BJ (cell line): ENCODE measurements at places on chromosomes 1 and 21.

DNA sequence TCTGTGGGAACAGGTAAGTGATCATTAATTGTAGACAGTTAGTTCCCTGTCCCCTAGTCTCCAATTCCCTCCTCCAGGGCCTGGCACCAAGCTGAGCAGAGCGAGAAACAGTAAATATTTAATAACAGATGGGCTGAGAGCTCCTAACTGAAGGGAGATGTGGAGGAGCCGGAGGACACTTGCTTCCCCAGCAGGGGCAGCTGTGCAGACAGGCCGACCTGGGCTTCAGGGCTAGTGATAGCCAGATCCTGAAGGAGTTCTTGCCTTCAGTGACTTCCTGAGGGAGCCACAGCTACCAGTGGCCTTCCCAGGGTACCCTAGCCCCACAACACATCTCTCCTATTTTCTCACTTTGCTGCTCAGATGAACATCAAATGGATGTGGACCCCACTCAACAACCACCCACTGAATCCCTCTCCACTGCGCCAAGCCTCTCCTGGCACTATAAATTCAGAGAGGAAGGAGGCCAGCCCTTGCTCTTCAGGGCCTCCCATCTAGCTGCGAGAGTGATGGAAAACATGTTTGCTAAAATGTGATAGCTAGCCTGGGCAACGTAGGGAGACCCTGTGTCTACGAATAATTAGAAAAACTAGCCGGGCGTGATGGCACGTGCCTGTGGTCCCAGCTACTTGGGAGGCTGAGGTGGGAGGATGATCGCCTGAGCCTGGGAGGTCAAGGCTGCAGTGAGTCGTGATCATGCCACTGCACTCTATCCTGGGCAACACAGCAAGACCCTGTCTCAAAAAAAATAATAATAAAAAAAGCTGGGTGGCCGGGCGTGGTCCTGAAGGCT lies 26.9 kb upstream of the SYNC start:
- no peak for DNase-seq

- no peak for DNase-seq
These were observed 320.9 kb upstream of the C1orf87 start for GRCh38 chr1:60394436-60394835.

GRCh38 chr21:42129300-42130266 lies 58.5 kb downstream of the UMODL1 start:
- DNase-seq, result no peak

DNA sequence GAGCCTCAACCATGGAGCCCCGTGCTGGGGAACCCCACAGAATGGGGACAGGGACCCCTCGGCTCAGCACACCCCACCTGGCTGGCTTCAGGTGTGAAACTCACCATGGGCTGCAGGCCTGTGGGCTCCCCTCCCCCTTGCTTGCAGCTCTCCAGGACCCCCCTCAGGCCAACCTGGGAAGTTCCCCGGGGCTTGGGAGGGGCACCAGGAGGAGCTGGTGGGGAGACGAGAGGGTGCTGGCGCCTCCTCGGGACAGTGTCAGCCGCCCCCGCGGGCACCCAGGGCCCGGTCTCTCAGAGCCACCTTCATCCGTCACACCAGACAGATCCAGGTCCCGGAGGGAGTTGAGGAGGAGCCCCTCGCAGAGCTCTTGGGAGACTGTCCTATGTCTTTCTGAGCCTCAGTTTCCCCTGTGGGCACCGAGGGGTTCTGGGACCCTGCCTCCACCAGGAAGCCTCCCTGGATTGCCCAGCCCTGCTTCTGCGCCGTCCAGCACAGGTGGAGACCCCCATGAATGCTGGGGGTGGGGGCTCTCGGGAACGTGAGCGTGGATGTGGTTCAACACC lies 657 bp upstream of the TNFRSF18 start:
- no peak for DNase-seq

DNA sequence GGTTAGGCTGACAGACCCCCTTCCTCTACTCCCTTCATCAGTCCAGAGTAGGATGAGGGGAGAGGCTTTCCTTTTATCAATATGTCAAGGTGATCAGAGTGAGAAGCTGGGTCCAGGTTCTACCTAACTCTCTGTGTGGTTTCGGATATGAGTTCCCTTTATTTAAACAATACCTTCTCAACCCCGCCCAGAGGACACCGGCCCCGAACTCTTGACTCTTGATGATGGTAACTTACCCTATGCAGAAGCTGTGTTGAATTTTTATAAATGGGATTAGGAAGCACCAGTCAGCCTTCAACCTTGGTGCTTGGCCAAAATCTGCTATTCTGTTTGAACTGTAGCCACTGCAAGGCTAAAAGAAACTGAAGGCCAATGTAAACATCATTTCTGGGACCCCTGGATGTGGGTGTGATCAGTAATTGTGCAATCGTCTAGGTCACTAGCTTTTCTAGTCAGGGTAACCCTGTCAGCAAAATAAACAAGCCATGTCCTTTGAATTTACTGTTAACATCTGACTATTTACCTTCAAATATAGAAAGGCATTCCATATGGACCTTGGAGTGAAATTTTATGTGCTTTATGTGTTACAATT lies 398.3 kb downstream of the SEC16B start:
- no peak for DNase-seq

GRCh38 chr1:87129038-87129437 lies 199.6 kb upstream of the LMO4 start:
- no peak for DNase-seq

DNA sequence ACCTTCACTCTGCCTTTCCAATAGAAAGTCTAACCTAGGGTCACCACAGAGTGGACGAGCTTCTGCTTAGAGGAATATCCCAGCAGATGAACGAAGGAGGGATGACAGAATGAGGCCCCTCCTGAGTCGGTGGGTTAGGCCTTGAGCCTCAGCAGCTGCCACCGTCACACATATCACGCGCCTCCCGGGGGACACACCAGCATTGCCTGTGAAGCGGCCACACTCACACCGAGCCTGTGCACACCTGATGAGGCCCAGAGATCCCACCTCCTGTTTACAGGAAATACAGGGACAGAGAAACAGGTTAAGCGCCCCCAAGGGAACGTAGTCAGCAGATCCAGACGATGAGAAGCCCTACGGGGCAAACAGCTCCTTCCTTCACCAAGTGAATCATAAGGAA lies 25.1 kb upstream of the LRRC47 start:
- no peak for DNase-seq

DNA sequence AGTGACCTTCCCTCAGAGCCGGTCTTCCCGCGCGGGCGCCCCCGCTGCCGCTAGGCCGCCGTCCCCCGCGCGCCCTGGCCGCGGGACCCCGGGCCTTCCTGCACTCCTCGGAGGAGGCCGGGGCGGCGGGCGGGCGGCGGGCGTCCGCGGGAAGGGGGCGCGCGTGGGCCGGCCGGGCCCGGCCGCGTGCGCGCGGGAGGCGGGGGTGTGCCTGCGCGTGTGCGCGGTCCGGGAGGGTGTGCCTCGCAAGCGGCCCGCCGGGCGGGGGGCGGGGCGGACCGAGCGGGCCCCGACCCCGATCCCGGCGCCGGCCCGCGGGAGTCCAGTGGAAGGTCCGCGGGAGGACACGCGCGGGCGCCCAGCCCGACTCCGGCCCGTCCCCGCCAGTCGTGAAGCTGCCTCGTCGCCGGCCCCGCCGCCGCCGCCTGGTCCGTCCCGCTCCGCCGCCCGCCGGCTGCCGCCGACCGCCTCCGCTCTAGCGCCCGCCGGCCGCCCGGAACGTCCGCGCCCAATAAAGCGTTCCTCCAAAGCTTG lies 438 bp downstream of the MRPS6 start:
- no peak for DNase-seq

DNA sequence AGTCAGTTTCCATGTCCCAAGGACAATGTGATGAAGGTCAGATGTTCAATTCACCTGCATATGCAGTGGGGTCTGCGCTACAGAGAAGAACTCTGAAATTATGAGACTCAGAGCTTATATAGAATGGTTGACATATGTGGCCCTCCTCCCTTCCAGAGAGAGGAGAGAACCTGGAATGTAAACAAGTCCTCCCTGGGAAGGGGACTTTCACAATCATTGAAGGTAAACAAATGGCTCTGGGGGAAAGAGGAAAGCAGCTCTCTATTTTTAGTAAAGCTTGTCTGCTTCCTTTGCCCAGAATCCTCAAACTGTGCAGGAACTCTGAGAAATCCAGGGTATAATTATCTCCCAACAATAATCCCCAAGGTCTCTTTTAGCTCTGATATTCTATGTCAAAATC lies 9.8 kb downstream of the OVGP1 start:
- no peak for DNase-seq

DNA sequence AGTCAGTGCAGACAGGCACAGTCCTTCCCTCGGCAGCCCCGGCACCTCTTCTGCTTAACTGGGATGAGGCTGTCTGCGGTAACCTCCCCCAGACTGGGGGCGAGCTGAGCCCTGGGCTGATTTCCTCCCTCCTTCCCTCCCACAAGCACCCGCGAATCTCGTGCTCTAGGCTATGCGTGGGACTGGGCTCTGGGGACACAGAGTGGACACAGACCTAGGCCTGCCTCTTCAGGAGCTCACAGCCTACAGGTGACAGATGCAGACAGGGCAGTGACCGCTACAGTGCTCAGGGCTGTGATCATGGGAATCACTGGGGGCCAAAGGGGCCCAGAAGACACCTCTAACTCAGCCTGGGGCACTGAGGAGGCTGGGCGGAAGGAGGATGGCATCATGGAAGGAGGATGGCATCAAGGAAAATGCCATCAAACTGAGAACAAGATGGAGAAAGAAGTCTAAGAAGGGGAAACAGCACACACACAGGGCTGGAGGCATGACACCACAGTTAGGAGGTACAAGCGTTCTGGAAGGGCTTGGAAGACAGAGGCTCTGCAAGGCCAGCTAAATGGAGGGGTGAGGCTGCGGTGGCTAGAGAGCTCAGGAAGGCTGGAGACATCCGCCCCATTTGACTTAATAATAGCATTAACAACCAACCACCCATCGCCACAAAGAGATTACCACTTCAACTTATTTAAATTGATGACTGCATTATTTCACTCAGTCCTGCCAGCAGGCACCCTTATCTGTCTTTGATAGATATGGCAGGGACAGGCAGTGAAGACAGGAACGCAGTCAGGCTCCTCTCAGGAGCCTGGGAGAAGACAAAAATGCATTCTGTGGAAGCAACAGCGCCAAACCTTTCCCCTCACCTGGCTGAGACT lies 4.2 kb downstream of the TTC39A start:
- DNase-seq, result no peak

GRCh38 chr1:245558069-245558468 lies 403.3 kb downstream of the KIF26B start:
- DNase-seq, result no peak

DNA sequence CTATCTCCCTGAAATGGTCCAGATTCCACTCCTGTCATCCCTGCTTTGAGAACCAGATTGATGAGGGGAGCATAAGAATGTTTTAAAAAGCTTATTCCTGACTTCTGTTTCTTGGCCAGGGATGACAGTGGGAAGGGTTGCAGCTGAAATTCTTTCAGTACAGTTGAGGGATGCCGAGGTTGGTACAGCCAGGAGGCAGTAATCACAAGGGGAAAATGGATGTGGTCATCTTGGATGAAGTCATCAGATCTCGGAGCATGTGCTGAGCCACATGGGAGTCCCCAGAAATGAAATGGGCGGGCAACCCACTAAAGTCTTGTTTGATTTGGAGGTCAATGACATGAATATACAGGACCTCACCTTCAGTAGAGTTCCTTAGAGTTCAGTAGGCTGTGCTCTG lies 18.7 kb upstream of the PLA2G2E start:
- DNase-seq, result no peak

GRCh38 chr1:202575918-202576653 lies 134.2 kb downstream of the SYT2 start:
- no peak for DNase-seq

GRCh38 chr1:153957744-153958110 lies 685 bp downstream of the CRTC2 start:
- no peak for DNase-seq

DNA sequence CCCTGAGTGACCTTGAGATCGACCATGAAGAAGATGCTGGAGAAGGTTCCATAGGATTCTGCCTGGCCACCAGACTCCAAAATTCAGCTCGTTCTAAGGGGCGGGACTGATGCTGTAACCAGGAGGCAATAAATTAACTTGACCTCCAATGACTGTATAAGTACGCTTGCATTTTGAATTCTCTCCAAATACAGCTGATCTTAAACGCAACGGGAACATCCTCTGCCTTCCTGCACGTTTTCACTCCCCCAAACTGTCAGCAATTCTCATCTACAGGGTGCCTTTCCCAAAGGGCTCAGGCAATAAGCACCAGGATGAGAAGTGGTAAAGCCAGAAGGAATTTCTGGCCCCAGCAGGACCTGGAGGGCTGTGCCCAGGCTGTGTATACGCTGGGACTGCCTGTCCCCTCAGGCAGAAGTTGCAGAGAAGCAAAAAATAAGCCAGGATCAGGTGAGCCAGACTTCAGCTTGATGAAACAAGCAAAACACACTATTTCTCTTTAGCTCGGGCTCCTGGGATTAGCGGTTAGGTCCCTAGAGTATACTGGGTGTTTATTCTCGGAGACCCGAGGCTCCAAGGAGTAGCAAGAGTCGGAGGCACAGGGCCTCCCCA lies 124.8 kb downstream of the LRIG2 start:
- DNase-seq, result no peak

GRCh38 chr21:44482581-44483287 lies 27.4 kb downstream of the LRRC3 start:
- no peak for DNase-seq

GRCh38 chr1:111220302-111220890 lies 7.1 kb upstream of the CHI3L2 start:
- no peak for DNase-seq

DNA sequence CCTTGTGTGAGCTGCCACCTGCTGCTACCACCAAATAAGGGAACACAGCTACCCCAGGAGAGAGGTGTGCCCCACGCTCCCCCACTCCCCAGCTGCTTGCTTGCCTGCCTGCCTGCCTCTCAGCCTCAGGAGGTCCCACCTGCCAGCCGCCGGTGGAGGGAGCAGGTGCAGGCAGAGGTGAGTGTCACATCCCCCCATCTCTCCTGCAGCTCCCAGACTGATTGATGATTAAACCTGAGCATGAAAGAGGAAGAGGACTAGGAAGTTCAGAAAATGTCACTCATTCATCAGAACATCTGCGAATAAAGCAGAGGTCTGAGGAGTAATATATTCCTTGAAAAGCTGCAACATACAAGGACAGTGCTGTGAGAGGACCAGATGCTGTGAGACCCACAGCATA lies 58.6 kb upstream of the HIVEP3 start:
- no peak for DNase-seq

DNA sequence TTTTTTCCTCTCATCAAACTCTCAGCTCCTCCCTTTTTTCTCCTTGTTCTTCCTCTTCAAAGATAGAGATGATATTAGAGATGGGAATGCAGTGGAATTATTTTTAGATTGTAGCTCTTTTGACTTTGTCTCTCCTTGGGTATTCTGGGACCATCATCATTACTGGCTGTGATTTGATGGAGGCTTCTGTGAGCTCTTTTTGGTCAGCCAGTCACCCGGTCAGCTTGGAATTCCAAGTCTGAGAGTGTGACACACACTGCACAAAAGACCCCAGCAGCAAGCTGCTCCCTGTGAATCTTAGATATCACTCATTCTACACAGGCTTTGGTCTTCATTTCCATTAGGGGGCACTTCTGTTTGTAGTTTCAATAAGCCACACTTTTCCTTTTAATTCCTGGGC lies 51.6 kb upstream of the NEK7 start:
- DNase-seq, result no peak

GRCh38 chr1:39940980-39941871 lies 13.7 kb upstream of the MFSD2A start:
- no peak for DNase-seq

- no peak for DNase-seq
These were observed 17.1 kb downstream of the ABCG1 start for GRCh38 chr21:42236014-42236413.

GRCh38 chr1:157086299-157086698 lies 13.3 kb downstream of the ETV3L start:
- DNase-seq, result no peak

GRCh38 chr1:9239622-9240401 lies 5.2 kb downstream of the H6PD start:
- DNase-seq, result no peak

- no peak for DNase-seq
These were observed at the start of gene MEGF6 for GRCh38 chr1:3611170-3612019. TSS of gene MEGF6 (minus strand) at chr1:3611508. CDS start at chr1:3611268, 240 bp downstream.
